ENCODE measurements at places on chromosomes 2 and 18.

GRCh38 chr18:75433098-75433497 lies 5.6 kb upstream of the SMIM21 start:
- no peak for DNase-seq

GRCh38 chr18:58314284-58314683 lies 270.3 kb downstream of the NEDD4L start:
- no peak for DNase-seq

DNA sequence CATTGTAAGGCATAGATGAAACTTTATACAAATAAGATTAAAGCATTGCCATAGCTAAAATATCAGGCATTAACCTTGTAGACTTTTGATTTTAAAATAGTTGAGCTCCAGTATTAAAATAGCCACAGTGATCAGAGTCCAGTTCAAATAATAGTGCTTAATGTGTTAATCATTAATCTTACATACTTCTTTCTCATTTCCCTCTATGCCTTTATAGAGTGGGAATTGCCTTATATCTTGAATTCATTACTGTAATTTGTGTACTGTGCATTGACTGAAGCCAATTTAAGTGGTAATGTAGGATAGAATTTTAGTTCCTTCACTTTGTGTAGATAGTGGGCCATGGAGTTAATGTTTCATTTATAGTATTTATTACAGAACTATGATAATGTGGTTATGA lies 549.2 kb upstream of the VWC2L start:
- no peak for DNase-seq

GRCh38 chr2:226410247-226410835 lies 389.3 kb downstream of the IRS1 start:
- DNase-seq = no peak

DNA sequence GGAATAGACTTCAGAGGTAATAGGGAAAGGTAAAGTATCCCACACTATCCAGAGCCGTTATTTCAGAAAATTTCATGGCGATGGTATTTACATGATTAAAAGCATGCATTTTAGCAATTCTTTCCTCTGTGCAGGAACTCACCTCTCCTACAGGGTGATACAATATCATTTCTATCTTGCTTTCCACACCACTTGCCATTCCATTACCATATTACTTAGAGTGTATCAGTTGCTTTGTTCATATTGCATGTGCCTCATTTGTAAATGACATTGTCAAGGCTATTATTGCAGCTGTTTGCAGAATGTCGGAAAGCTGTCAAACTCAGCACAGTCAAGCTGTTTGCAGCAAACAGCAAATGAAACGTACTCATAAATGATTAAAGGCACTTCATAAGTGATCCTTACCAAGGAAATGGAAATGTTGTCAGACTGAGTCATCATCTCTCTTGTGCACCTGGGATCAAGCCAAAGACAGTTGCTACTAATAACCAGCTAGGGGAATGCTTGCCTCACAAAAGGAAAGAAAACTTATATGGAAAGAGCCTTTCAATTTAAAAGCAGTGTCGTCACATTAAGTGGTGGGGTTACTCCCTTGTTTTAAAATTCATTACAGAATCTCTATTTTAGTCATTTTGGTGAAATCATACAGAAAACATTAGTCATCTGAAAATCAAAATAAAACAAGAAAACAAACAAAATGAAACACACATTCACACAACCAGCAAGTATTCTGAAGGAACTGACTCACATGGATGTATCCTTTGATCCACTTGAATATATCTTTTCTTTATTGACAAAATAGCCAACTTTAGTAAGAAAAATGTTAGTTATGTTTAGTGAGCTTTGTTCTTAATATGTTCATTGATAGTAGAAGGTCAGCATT lies 1064.1 kb upstream of the CNTNAP5 start:
- no peak for DNase-seq

- no peak for DNase-seq
These were observed 1.8 kb upstream of the PTPN18 start for GRCh38 chr2:130354139-130354428.

DNA sequence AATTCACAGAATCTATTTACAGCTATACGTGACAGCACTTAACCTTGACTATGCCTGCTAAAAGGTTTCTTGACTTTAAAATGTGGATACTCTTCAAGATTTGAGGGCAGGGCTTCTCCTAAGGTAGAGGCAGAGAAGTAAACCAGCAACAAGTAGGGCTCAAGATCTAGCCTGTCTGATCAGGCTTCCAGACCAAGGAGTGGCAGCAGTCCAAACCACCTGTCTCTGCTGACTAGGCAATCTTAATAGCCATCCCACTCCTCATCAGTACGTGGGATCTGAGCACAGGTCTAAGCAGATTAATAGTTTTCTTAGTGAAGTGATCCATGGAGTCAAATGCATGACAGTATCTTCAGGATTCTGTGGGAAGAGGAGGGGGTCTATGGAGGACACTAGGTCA lies 100.4 kb downstream of the GPD2 start:
- no peak for DNase-seq

DNA sequence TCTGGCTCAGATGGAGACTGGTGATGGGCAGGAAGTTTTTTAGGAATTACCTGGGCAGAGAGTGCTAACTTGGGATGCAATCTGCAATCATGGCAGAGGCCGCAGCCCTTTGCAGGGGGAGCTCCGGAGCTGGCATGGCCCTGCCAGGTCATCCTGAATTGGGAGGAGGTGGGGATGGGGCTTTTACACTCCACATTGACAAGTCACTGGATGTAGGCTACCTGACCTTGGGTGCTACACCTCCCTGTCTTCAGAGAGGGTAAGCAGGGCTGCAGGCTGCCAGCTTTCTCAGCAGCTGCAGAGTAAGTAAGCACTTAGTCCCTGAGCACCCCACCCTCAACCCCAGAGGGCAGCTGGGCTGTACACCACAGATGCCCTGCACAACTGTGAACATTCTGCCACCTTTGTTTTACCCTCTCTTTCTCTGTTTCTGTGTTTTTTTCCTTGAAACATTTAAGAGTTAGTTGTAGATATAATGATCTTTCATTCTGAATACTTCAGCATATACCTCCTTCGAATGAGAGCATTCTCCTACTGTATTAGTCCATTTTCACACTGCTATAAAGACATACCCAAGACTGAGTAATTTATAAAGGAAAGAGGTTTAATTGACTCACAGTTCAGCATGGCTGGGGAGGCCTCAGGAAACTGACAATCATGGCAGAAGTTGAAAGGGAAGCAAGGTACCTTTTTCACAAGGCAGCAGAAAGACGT lies 6.8 kb upstream of the HS1BP3 start:
- DNase-seq = no peak

- no peak for DNase-seq
These were observed 39.3 kb downstream of the TFPI start for GRCh38 chr2:187514930-187515329.

GRCh38 chr18:2990956-2991640 lies 21.8 kb downstream of the LPIN2 start:
- no peak for DNase-seq

DNA sequence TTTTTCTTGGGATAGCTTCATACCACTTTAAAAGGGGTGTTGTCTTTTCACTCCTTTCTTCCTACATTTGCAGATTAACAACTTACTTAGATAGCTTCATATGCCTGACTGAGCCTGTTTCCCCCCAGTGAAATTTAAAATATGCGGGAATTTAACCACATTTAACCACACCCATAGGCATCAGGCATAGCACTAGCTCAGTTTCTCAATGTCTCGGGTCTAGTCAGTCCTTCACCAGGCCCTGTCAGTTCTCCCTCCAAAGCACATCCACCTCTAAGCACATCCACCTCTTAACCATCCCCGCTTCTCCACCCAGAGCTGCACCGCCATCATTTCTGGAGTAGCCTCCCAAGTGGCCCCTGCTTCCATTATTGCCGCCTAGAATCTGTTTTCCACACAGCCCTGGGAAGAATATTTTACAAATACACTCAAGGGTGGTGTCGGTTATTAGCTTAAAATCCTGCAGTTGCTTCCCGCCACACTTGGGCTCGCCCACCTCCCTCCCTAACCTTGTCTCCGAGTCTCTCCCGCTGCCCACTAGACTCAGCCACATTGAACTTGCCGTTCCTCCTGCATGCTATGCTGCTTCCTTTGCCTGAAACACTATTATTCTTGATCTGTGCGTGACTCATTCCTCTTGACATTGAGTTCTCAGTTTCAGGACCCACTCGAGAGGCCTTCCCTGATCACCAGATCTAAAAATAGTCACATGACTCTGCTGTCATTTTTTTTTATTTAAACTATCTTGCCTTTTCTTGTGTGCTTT lies 68.3 kb downstream of the SPTBN1 start:
- DNase-seq = no peak

DNA sequence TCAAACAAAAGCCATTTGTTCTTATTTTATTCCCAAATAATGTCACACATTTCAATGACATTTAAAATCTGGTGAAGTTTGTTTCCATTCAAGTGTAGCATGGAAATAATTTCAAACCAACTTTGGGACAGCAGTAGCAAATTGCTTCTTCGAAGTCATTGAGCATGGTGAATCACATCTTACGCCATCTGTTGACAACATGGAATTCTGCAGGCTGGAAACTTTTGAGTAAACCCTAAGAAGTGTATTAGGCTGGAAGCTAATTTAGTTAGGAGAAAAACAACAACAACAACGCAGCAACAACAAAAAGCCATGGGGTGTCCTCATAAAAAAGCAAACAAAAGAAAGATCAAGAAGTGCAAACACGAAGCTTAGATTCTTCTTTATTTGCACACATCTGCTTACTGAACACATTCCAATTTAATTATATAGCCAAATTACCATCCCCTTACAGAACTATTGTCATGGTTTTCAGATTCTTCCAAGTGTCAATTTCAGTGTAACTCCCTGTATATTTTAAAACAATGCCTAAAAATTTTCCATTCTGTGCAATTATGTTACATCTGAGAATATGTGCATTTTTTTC lies 659.0 kb upstream of the CDH7 start:
- DNase-seq = no peak

- DNase-seq = no peak
These were observed 269.4 kb upstream of the LRATD1 start for GRCh38 chr2:14363137-14363536.

DNA sequence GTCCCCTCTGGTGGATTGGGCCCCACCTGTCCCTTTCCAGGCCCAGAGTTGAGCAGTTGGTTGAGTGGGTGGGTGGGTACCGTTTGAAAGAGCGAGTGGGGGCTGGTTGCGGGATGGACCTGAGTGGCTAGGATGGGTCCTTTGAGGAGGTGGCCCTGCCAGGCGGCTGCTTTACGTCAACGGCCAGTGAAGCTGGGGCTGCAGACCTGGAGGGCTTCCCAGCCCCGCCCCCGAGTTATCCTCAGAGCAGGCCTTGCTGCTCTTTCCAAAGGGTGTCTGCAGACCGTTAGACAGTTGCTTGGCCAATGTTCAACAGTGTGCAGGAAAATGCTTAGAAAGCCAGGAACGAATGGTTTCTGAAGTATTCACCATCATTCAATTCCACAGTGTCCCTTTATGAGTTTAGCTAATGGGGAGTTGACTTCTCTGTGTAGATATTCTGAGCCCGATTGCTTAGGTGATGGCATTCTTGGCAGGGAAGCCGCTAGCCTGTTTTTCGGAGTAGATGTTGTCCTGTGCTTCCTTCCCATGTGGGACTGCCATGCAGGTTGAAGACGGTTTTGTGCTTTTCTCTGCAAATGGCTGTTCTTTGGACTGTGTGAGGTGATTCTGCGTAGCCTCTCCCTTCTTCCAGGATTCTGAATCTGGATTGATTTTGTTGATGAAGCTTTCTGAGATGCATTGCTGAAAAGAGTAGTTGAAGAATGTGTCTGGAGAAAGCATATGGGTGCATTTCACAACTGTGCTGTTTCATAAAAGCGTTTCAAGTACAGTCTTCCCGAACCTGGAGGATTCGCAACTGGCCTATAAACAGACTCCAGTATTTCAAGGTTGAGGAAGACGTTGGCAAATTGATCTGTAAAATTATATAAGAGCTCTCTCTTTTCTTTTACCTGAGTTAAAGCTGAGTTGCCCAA lies 45.8 kb downstream of the LDLRAD4 start:
- DNase-seq = peak; percentile 50

- no peak for DNase-seq
These were observed 293.5 kb downstream of the SETBP1 start for GRCh38 chr18:44974174-44974573.

DNA sequence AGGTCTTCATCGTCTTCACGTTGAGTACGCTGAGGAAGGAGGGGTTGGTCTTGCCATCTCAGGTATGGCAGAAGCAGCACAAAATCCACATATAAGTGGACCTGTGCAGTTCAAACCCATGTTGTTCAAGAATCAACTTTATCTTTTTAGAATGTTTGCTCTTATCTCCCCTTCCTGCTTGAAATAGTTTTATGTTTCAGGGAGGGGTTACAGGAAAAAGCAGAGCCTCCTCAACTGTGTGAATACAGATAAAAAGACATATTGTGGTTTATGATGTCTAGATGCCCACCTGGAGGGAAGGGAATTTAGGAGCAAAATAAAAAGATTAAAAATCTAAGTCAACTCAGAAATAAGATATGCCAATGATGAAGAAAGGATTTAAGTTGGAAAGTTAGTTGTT lies 75.9 kb downstream of the VRK2 start:
- DNase-seq = no peak

GRCh38 chr2:32836933-32837332 lies 109.8 kb upstream of the LTBP1 start:
- no peak for DNase-seq

DNA sequence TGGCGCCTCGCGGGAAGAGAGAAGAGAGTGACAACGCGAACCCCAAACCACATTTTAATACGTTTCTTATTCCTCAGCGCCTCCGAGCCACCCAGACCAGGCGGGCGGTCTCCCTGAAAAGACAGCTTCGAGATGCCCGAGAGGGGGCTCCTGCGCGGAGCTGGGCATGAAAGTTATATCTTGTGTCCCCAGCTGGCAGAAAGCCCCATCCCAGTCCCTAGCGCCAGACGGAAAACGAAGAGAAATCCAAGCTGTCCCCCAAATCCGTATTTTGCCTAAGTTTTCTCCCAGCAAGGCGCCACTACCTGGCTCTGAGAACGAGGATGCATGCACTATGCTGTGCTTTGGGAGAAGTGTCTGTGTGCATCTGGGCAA lies 797 bp downstream of the NXPH2 start:
- DNase-seq = no peak

DNA sequence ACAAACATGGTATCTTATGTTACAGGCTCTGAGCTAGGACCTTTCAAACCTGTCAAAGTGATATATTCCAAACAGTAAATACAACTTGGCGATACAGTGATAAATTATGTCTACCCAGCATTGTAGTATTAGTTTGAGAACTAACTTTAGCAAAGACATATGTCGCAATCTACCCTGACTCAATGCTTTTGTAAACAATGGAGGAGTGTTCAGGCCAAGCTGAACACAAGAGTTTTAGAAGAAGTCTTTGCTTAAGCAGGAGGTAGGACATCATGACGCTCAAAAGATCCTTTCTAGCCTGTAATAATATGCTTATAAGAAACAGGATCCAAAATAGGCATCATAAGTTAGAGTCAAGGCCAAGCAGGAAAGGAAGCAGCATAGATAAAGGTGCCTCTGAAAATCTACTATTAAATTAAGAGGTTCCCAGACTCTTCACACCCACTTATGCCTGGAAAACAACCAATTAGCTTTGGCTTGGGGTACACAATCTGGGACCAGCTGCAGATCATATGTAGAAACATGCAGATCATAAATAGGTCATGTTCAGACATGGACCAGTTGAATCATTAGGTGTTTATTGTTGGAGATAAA lies 132.5 kb downstream of the CSRNP3 start:
- DNase-seq = no peak

Measured in left colon (tissue), 2 donors.